ENCODE measurements at places on chromosomes 7 and 10.

DNA sequence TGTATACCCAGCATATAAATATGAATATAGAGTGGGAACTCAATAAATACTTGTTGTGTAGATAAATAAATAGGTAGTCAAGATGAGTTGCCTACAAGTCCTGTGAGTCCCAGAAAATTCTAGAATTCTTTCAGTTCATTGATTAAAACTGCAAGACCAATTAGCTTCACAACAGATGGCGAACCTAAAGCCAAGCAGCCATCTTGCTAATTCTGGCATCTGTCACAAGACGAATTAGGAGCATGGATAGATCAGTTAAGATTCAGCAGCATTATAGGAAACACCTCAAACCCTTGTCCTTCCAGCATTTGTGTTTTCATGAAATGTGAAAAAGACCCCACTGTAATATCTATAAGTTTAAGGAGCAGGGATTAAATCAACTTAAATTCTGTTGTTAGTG lies 552.7 kb downstream of the MAGI2 start:
- no peak for DNase-seq

DNA sequence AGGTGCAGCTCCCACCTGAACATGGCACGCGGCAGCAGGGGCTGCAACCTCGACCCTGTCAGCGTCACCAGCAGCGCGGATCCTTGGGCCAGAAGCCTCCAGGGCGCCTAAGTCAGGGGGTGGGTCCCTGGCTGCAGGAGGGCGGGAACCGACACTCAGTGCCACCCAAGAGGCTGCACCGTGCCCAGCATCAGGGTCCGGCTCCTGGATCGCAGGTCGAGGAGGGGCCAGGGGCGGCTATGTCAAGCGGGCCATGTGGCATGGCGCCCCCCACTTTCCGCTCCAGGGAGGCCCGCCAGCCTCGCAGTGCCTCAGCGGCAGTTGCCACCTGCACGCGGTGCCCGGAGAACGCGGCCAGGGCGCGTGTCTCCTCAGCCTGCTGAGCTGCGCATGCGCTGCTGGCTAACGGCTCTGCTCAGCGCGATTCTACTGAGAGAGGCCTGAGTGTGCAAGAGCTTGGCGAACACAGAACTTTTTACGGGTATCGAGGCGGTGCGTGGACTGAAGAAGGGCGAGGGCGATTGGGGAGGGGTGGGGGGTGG lies at the start of gene ANKRD30A:
TSS of gene ANKRD30A (plus strand) at position 408 of the 542 bp plus-strand sequence. CDS start 190 bp downstream, outside the sequence.
- no peak for DNase-seq

GRCh38 chr7:34096198-34096651 lies 190.9 kb downstream of the BMPER start:
- DNase-seq = no peak

DNA sequence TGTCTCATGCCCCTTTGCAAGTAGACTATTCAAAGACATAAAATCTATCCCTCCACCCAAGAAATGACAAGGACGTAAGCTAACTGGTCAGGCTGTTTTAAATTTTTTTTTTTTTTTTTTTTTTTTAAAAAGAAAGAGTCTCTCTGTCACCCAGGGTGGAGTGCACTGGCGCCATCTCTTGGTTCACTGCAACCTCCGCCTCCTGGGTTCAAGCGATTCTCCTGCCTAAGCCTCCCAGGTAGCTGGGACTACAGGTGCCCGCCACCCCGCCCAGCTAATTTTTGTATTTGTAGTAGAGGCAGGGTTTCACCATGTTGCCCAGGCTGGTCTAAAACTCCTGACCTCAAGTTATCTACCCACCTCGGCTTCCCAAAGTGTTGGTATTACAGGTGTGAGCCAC lies 11.2 kb downstream of the TRA2A start:
- no peak for DNase-seq

GRCh38 chr10:3107426-3107961 lies 40.1 kb downstream of the PFKP start:
- no peak for DNase-seq

GRCh38 chr7:134826105-134826504 lies 46.7 kb downstream of the CALD1 start:
- DNase-seq = no peak

DNA sequence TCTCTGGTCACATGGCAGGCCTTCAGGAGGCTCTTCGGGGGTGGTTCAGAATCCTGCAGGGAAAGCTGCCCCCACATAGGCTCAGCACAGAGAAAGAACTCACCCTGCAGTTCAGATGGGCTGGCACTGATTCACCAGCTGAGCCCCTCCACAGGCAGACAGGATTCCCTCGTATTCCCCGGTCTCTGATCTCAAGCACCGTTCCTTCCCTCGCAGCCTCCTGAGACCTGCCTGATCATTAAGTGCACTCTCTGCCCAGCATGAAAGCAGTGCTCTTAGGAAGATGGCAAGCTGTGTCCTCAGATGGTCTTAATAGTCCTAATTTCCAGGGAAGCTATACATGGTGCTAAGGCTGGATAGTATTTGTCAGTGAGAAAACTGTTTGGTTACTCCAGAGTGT lies 78.2 kb upstream of the NPS start:
- DNase-seq = no peak

DNA sequence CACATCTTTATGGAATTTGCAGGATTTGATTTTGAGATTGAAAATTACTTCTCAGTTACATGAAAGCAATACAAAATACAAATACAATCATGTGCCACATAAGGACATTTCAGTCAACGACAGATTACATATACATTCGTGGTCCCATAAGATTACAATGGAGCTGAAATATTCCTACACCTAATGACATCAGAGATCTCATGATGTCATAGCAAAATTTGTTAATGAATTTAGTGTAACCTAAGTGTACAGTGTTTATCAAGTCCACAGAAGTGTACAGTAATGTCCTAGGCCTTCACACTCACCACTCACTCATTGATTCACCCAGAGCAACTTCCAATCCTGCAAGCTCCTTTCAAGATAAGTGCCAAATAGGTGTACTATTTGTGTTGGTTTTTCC lies 126.5 kb downstream of the GPAM start:
- DNase-seq = no peak

GRCh38 chr7:145147865-145148264 lies 312.0 kb upstream of the TPK1 start:
- no peak for DNase-seq

- no peak for DNase-seq
These were observed 70.7 kb upstream of the C1QL3 start for GRCh38 chr10:16592378-16592777.

- peak; percentile 54 for DNase-seq
These were observed 41.7 kb upstream of the LOXL4 start for GRCh38 chr10:98309366-98310355.

DNA sequence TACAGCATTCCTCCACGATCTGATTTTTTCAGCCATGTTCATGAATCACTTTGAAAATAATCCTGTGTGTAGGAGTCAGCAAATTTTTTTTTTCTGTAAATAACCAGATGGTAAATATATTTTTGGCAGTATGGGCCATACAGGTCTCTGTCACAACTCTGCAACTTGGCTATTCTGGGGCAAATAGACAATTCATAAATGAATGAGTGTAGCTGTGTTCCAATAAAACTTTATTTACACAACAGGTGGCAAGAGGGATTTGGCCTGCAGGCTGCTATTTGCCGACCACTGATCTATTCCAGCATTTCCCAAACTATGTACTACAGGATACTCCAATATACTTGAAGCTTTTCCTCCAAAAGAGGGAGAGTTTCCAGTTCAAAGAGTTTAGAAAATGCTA lies 78.7 kb upstream of the SVIL start:
- DNase-seq = no peak

DNA sequence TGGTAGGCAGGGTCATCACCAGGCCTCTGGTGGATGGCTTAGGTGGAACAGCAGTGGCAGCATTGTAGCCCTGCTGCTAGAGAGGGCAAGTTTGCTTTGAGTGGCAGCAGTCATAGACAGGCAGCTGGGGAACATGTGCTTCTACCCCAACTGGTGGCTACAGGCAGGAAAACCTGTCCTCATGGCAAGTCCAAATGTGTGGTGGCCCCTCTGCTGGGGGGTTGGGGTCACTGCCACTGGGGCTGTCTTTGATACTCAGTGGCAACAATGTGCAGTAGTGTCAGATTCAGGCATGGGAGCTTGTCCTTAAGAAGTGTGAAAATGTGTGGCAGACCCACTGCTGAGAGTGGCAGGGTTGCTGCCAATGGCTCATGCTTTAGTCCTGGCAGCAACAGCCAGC lies 186.2 kb upstream of the NPSR1 start:
- no peak for DNase-seq

GRCh38 chr10:110808123-110808522 lies 63.6 kb upstream of the PDCD4 start:
- no peak for DNase-seq

- no peak for DNase-seq
These were observed 336.0 kb downstream of the PLXNA4 start for GRCh38 chr7:132240262-132240661.

GRCh38 chr7:150451833-150452461 lies 1.5 kb downstream of the GIMAP8 start:
- DNase-seq = no peak

DNA sequence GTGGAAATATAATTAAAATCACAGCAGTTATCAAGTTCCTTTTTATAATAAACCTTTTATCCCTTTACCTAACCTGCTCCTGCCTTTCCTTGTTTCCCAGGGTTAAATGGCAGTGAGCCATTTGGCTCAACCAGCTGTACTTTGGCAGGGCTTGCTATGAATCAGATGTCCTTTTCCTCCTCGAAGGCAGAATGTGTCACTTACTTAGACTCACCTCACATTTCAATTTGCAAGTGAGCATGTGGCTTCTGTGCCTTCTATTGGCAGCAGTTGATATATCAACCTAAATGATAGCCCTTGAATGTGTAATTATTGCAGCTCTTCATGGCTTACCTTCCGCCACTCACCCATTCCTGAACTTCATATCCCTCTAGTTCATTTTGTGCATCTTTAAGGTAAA lies 301.7 kb downstream of the CSTF2T start:
- no peak for DNase-seq

DNA sequence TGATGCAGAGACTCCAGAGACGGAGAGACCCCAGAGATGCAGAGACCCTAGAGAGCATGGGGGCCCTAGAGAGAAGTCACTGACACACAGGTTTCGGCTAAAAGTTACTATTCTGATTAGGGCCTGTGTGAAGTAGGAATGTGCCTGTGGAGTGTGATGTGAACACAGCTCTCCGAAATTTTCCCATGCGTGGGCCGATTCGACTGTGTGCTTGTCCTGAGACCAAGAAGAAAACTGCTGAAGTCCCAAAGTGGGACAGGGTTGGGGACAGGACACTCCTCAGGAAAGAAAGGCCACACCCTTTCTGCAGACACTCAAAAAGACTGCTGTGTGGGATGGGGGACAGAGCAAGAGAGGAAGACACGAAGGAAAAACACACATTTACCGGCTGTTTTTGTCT lies 533.5 kb downstream of the PTPRN2 start:
- DNase-seq = no peak

DNA sequence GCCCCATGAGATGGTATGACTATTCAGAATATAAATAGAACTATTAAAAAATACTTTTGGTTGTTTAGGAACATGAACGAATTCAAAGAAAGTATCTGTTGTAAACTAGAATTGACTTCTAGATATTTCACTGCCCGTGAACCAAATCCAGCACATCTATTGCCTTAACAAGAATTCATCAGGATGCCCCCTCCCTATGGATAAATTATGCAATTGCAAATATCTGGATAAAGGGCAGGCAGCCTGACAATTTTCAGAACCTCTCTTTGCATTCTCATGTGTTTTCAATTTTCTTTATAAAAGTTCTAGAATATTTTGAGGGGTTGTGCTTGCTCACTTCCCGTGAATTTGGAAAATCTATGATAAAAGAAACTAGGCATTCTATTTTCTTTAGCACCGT lies 822.1 kb upstream of the SORCS1 start:
- DNase-seq = no peak

DNA sequence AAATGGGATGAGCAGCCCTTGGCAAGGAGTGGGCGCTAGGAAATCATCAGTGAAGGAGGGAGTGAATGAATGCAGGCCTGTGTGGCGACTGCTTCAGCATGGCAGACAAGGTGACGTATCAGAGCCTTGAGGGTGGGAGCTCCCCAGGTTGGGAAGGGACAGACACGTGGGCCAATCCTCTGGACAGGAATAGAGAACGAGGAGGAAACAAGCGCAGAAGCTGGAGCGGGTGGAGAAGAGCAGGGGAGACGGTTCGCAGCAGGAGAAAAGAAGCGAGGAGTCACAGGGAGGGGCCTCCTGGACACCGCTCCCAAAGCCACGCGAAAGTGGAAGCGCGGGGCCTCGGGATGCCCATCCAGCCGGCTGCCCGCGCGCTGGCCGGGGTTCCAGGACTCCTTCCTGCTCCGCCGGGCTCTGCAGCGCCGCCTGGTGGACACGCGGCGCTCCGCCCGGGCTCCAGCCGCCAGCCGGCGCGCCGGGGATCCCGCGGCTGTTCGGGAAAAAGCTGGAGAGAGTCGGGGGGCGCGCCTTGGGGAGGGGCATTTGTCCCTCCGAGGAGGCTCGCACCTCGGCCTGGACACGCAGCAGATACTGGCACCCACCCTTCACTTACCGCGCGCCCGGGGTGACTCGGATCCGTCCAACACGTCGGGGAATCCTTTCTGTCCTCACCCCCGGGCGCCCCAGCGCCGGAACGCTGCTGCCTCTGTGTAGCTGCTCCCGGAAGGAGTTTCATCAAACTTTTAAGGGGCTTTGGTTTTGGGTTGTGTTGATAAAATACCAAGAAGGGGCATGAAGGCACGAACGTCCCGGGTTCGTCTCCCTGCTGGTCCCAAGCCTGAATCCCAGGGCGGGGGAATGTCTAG lies 6.3 kb downstream of the ZNF503 start:
- no peak for DNase-seq

DNA sequence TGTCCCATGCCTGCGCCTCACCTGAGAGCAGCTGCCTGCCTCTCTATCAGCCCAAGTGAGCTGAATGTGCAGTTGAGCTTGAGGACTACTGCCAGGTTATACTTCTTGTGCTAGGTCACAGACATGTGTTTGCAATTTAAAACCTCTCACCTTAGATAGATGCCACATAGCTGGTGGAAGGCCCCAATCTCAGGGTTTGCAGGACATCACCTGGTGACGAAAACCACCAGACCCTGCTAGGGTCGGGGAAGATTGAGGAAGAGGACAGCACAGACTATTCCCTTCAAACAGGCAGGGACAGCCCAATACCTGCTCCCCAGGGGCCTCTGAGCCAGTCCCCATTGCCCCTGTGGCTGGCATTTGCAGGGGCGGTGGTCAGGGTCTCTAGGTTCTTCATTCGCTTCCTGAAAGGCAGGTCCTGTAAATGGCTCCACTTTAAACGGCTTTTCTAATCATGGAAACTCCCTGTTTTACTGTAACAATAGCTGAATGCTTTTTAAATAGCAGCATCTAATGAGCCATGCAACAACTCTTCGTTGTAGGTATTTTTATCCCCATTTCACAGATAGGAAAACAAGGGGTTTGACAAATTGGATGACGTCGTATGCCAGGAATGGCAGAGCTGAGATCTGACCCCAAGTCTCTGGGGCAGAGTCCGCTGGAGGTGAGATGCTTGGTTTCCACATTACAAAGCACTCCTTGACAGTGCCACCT lies 80.1 kb downstream of the EMX2 start:
- no peak for DNase-seq

- DNase-seq = no peak
These were observed 44.5 kb downstream of the LANCL2 start for GRCh38 chr7:55409482-55410225.
